RPMI8226 (cell line): ENCODE measurements at places on chromosomes 1 and 21.

GRCh38 chr21:41600116-41600515 lies 92.2 kb upstream of the TMPRSS2 start:
- no peak for DNase-seq

DNA sequence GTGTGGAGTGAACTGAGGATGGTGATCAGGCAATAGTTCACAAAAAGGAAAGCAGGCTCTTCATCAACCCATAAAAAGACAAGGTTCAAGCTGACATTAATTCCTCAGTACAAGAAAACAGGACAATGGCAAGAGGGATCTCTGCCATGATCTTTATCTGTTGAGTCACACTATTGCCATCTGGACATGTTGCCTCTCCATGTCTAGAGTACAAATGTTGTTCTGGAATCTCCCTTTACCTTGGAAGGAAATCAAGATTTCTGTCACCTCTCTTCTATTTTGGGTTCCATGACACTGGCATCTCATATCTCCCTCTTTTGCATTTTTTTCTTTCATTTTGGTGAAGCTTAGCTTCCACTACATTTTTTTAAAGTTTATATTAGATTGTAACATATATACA lies 329.1 kb downstream of the USP25 start:
- no peak for DNase-seq

DNA sequence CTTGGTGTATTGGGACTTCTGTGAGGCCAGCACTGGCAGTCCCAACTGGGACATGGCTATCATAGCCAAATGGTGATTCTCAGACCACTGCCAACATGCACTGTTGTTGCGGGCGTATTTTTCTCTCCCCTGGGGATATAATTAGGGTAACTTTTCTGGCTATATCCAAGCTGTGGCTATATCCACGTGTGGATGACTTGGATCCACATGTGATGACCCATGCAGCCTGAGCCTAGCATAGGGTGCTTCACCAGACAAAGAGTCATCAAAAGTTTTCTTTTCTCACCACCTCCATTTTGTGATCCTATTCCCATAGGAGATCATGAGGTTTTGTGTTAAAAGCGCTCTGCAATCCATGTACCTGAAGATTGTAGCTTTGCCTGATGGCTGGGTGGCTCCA lies 51.2 kb upstream of the CSF3R start:
- no peak for DNase-seq

DNA sequence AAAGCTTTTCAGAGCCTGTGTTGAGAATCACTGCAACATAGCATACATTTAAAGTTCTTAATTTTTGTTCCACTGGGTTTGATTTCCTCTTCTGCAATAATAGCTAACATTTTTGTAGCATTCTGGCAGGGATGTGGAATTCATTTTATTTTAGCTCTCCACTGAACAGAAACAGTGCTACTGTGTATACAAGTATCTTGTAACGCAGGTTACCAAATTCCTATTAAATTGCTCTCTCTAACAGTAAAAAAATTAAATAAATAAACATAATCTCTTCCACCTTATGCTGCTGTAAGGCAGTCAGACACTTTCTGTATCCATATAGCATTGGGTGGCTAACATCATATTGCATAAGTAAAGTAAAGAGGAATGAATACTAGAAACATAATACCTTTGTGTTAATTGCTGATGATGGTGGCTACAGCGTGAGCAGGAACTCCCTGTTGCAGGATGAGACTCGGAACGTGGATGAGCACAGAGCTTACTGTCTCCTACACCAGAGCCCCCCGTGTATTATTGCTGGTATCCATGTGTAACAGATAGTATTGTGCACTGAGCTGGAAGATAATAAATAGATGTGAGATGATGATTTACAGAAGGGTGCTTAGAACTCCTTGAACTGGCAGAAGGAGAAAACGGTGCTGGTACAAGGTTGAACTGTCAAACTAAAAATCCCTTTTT lies 276.9 kb upstream of the SNX7 start:
- no peak for DNase-seq

GRCh38 chr1:42173961-42174735 lies 9.6 kb upstream of the GUCA2A start:
- DNase-seq, result no peak

DNA sequence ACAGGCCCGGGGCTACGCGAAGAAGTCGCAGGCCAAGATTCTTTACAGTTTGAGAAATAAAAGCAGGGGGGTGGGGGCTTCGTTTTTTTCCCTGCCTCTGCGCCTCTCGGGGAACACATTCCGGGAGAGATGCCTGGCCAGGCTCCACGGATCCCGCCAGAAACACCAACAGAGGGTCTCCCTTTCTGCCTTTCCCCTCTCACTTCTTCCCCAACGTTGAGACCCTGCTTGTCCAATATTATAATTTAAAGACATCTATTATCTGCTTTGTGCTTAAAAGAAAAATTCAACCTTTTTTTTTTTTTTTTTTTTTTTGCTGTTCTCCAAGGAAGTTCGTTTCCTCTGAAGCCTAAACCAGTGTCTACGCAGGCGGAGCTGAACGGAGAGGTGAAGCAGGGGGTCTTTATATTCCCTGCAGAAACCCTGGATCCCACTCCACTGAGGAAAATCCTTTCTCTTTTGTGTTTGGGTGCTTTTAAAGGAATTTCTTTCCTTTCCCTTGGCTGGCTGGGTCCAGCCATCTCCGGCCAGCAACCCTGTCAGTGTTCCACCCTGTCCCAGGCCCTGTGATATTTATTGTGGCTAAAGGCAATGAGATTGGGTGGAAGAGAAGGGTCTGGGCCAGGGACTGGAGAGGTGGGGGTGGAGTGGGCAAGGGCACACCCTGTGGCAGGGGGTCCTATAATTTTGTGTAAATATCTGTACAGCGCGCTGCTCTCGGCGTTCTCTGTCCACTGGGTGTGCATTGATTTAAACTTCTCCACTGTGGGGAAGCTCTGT lies 2.2 kb downstream of the FOXD2 start:
- DNase-seq, result no peak

- no peak for DNase-seq
These were observed 26.4 kb downstream of the KRTAP10-1 start for GRCh38 chr21:44513389-44514217.

- DNase-seq, result no peak
These were observed 168.1 kb downstream of the DUSP10 start for GRCh38 chr1:221573756-221574155.

DNA sequence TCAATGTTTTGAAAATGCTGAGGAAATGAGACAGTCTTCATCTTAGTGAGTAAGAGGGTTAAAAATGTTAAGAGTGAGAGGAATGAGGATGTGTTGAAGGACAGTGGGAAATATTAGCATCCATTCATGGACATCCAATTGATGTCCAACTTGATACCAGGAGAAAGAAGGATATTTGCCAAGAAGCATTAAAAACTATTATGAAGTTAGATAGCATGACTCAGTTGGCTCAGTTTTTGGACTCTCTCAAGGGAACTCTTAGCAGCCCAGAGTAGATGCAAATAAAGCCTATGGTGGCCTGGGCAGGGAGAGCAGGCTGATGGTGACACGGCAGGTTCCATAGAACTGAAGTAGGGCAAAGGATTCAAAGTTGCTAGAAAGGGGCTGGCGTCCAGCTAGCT lies 171.0 kb downstream of the ZZZ3 start:
- DNase-seq, result no peak

GRCh38 chr1:239053279-239053678 lies 333.1 kb upstream of the CHRM3 start:
- no peak for DNase-seq

- DNase-seq, result no peak
These were observed 38.7 kb downstream of the ZBTB40 start for GRCh38 chr1:22490309-22490708.

GRCh38 chr1:3369446-3370076 lies 84.9 kb upstream of the ARHGEF16 start:
- no peak for DNase-seq

DNA sequence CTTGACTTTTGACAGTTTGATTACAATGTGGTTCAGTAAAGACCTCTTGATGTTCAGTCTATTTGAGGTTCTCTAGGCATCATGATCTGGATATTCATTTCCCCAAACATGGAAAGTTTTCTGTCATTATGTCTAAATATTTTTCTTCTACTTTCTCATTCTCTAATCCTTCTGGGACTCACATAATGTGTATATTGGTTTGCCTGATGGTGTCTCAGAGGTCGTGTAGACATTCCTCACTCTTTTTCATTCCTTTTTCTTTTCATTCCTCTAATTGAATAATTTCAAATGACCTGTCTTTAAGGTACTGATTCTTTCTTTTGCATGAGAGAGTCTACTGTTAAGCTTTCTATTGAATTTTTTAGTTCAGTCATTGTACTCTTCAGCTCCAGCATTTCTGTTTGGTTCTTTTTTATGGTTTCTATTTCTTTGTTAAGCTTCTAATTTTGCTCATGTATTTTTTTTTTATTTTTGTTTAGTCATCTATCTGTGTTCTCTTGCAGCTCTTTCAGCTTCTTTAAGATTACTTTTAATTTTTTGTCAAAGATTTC lies 158.4 kb downstream of the GDAP2 start:
- DNase-seq, result no peak

GRCh38 chr1:19769211-19769932 lies 30.3 kb downstream of the TMCO4 start:
- DNase-seq, result no peak

DNA sequence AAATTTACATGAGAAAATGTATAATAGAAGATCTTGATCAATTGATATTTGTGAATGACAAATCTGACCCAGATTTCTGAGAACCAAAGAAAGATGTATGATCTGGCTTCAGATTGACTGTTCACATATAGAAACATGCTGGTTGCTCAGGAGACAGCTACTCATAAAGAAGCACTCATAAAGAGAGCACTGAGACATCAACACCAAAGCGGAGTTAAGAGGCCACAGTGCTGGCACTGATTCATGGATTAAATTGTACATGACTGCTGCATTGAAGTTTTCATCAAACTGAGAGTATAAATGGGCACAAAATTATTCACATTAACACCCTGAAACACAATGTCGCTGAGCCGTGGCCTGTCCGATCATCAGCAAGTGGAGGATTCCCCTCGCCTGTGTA lies 46.2 kb downstream of the SH3GLB1 start:
- no peak for DNase-seq

- no peak for DNase-seq
These were observed 3.0 kb upstream of the SPATC1L start for GRCh38 chr21:46187261-46187660.

DNA sequence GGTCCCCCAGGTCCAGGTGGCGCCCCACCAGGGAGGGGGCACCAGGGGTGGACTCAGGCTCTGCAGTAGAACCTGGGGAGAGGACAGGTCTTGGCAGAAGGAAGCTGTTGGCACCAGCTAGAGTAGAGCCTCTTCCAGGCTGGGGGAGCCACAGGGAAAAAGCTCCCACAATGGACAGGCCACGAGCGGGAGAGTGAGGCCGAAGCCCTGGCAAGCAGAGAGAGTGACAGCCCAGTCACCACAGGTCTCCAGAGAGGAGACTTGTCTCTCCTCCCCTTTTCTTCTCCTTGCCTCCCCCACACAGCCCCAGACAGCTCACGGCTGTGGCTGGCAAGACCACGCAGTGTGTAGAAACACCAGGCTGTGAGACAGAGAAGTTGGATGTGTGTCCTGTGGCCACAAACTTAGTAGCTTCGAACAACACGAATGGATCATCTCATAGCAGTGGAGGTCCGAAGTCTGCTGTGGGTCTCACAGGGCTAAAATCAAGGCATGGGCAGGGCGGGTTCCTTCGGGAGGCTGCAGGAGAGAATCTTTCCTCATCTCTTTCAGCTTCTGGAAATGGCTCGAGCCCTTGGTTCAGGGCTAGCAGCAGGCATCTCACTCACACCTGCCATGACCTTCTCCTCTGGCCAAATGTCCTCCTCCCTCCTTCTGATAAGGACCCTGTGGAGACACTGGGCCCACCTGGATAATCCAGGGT lies 3.3 kb downstream of the KRTAP12-4 start:
- DNase-seq, result no peak
